ENCODE measurements at places on chromosomes 5 and 9.
A peak's percentile ranks its signal among the peaks of the same experiment; 100 is the strongest.

GRCh38 chr5:134905246-134905996, 490 bp downstream of the PCBD2 start:
- peak; percentile 71 for DNase-seq

- peak; percentile 80 for DNase-seq
These were observed 276.5 kb downstream of the NTRK2 start for GRCh38 chr9:84945878-84946538.

DNA sequence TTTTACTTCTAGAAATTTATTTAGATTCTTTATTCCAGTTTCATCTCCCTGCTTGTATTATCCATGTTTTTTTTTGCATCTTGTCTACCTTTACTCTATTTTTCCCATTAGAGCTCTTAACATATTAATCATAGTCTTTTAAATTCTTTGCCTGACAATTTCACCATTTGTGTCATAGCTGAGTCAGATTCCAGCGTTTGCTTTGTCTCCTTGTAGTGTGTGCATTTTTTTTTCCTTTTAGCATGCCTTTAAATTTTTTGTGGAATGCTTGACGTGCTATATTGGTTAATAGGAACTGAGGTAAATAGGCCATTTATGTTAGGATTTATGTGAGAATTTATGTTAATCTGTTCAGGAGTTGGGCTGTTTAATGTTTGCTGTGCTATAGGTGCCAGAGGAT, 41.8 kb upstream of the NFIL3 start:
- DNase-seq = peak; percentile 80

GRCh38 chr5:860506-861150, 9.8 kb upstream of the ZDHHC11 start:
- DNase-seq = no peak

GRCh38 chr5:3607541-3608181, 12.0 kb downstream of the IRX1 start:
- no peak for DNase-seq

DNA sequence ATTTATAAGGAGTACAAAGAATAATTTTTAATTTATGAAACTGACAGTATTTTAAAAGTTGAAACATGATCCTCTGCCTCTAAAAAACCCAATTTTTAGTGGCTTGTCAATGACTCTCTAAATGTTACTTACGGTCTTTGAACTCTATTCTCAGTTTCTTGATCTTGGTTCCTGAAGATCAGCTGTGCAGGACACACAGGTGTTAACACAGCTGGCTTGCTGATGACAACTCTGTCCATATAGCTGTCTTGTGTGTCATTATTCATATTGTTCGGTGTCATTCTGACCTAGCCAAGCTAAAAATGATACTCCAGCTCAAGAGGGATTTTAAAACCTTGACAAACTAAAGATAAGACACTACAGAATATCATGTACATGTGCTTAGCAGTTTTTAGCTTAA, 314.5 kb downstream of the CCDC171 start:
- no peak for DNase-seq

GRCh38 chr5:175001876-175002645, 277.7 kb downstream of the MSX2 start:
- DNase-seq = no peak

GRCh38 chr9:123615381-123615780, 259.4 kb downstream of the CRB2 start:
- DNase-seq = no peak

DNA sequence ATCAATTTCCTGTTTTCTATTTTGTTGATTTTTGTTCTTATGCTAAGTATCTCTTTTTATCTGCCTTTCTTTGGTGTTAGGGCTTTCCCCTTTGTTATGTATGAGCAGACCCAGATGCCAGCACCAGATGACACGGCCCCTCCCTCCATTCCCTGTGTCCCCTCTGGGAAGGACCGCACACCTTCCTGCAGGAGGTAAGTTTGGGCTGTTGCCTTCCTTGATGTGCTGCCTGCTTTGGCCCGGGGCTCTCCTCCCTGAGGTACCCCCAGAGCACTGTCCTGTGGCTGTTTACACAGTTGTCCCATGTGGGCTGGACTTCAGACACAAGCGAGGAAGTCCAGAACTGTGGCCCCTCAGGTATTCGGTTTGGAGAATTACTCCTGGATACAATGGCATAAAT, 343.8 kb upstream of the IRX1 start:
- no peak for DNase-seq

DNA sequence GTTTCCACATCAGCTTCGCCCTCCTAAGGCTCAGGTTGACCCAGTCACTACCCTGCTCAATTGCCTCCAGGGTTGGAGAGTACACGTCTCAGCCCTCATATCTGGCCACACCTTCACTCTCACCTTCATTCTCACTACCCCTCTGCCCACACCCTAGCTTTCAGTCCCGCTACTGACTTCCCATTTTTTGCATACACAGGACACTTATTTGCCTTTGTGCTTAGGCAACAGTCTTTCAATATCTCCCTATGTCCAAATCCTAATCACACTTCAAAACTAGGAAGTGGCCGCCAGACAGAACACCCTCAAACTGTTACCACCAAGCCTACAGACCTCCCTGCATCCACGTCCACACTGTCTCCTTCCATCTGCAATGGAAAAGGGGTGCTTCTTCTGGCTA, 10.9 kb downstream of the MCTP1 start:
- DNase-seq = no peak

DNA sequence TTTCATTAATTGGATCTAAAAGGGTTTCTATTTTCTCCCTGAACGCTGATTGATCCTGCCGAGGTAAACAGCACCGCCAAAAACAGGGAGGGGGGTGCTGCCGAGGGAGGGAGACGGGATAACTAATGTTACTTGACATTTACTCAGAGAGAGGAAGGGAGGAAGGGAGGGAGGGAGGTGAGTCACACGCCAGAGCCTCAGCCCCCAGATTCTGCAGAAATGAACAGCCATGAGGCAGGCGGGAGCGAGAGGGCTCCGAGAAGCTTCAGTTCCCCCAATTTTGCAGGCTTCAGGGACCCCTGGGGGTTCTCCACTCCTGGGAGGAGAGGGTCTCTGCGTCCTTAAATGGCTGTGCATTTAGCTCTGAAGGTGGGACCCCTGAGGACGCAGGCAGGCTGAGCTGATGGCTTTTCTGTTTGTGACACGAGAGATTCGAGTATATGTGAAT, 59.1 kb upstream of the IER5L start:
- peak; percentile 65 for DNase-seq

GRCh38 chr9:89597711-89598362, 7.0 kb upstream of the GADD45G start:
- DNase-seq = peak; percentile 52

DNA sequence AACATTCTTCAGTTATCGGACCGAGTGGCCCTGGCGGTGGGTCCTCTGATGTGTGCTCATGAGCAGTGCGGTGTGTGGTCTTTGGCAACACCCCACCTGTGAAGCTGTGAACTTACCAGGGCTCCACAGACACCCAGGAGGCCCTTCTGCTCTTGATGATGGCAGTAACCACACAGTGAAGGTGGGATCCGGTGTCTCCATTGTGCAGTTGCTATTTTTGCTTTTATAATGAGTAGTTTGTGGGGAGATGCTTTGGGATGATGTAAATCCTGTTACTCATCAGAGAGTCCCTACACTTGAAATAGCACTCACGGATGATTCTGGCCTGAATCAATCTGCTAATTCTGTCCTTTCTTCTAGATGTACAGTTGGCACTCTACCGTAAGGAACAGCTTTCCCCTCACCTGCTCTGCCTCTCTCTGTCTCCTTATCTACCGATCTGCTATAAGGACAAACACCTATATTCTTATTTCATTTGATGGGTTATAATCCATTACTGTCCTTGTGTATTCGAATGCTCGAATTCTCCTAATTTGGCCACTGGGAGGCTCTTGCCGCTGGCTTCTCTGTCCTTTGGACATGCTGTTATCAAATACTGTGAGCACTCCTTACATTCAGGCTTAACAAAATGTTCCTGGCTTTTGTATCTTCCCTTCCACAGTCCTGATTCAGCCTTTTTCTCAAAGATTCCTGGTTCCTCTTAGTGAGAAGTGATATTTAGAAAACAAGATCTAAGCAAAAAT, 20.2 kb downstream of the ATPSCKMT start:
- peak; percentile 92 for DNase-seq

GRCh38 chr9:133226219-133227171, 17.4 kb upstream of the OBP2B start:
- no peak for DNase-seq

GRCh38 chr5:14206028-14206725, 63.0 kb downstream of the TRIO start:
- peak; percentile 59 for DNase-seq

GRCh38 chr9:93820667-93821306, 134.4 kb downstream of the BARX1 start:
- no peak for DNase-seq

DNA sequence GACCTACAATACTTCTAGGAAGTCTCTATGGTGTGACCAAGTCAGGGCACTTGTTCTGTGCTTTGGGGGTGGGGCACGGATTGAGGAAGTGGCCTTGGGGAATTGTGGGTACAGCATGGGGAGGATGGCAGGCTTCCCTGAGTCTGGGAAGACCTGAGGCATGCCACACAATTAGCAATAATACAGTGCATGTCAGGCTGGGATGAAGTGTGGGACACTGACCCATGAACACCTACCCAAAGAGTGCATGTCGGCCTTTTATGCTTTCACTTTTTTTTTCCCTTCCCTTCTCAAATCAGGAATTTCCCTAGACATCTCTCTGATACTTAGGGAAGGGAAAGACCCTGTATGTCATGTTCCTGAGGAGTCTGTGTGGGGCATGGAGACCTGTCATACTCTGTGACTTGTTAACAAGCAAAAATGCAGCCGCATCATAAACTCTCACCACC, 146.4 kb downstream of the PALM2AKAP2 start:
- no peak for DNase-seq
